ENCODE measurements at places on chromosomes 3 and 15. TPM values are rescaled to one million over a fixed set of nuclear protein-coding genes. Genes with fewer than 3 reads are reported as not detected.

GRCh38 chr3:9875448-9875847, 4.6 kb downstream of the CIDEC start:
- no peak for DNase-seq

GRCh38 chr3:48433472-48434118, 3.7 kb upstream of the PLXNB1 start:
- peak; percentile 26 for DNase-seq

GRCh38 chr3:17232442-17232841, 347.7 kb downstream of the PLCL2 start:
- DNase-seq = no peak

DNA sequence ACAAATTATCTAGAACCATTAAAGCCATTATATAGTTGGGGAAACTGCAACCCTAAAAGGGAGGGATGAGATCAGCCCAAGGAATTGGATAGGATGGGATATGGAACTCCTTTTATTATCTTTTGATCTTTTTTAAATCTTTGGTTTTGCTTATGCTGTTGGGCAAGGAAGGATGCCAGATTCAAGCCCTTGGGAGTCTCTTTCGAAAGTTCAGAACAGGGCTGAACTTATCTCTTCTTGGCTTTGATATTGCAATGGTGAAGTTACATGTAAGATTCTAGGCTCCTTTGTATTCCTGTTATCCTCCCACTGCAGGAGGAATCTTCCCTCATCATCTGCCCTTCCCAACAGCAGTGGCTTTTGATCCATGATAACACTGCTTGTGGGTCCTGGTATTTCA, 10.0 kb upstream of the SLC22A13 start:
- no peak for DNase-seq

DNA sequence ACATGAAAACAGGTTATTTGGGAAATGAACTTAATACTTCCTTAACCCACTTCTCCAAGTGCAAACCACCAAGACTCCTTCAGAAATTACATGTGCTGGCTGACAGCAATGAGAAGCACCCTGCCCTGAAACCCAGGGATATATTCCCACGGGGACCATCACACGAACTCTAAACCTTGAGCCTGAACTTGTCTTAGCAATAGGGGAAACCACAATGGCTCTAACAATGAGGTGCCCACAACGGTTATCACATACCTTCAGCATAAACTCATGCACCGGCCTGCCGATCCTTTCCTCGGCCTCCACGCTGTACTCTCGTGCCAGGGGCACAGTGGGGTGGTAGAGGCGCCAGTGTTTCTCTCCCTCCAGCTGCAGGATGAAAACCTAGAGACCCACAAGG, 13.4 kb downstream of the RIOX2 start:
- no peak for DNase-seq

DNA sequence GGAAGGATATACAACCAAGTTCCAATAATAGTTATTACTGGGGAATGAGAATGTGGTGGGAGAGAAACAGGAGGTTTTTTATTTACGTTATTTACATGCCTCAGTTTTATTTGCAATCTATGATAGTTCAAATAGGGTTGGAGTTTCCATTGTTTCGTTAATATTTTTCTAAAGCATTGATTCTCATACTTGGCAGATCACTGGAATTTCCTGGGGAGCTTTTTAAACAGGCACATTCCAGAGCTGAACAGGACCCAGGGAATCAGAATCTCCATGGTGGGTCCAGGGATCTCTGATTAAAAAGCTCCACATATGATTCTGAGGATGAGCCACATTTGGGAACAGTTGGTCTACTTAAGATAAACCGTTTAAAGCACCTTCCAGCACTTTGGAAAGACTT, 123.9 kb downstream of the IL20RB start:
- DNase-seq = no peak

DNA sequence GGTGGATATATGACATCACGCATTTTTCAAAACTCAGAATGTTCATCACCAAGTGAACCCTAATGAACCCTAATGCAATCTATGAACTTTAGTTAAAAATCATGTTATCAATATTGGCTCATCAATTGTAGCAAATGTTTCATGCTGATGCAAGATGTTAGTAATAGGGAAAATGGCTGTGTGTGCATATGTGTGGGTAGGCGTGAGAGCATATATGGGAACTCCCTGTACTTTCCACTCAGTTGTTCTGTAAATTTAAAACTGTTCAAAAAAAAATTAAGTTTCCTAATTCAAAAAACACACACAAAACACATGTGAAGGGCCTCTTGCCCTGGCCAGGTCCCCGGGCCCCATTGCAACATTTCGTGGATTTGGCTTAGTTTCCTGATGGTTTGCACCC, 89.7 kb upstream of the PROK2 start:
- DNase-seq = no peak

- peak; percentile 54 for DNase-seq
Observed at GRCh38 chr3:58008141-58009025, at the start of gene FLNB. Gene FLNB, plus strand, starts transcription at chr3:58008422. Its CDS starts 143 bp downstream, at chr3:58008565.

DNA sequence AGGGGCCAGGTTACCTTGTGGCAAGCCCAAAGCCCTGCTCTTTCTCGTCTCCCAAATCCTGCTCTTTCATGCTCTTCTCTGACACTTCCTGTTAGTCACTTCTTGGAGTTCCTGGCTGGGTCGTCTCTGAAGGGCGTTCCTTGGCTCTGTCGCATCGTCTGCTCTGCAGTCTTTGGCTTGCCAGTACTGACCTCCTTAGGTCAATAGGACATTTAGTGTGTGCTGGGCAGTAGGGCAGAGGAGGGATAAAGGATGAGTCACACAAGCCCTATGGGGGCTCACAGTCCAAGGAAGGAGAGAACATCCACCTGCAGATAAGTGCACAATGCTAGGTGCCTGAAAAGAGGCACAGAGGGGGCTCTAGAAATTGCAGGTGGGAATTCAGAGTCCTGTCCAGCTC, 87.5 kb downstream of the FAM43A start:
- DNase-seq = no peak

DNA sequence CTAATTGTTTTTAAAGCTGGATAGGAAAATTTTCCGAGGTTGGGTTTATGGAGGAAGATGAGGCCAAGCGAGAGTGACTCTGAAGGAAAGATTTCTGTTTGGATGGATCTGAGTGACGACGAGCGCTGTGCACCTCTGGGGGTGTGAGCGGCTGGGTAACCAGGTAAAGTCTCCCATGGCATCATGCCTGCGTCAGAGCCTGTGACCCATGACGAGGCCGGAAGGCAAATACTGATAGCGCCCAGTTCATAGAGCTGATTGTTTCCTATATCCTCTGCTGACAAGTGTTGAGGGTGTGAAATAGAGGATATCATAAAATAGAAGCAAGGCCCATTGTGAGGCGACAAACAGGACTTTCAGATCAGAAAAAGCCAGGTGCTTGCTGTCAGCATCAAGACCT, 33.7 kb upstream of the MAGEF1 start:
- DNase-seq = no peak

DNA sequence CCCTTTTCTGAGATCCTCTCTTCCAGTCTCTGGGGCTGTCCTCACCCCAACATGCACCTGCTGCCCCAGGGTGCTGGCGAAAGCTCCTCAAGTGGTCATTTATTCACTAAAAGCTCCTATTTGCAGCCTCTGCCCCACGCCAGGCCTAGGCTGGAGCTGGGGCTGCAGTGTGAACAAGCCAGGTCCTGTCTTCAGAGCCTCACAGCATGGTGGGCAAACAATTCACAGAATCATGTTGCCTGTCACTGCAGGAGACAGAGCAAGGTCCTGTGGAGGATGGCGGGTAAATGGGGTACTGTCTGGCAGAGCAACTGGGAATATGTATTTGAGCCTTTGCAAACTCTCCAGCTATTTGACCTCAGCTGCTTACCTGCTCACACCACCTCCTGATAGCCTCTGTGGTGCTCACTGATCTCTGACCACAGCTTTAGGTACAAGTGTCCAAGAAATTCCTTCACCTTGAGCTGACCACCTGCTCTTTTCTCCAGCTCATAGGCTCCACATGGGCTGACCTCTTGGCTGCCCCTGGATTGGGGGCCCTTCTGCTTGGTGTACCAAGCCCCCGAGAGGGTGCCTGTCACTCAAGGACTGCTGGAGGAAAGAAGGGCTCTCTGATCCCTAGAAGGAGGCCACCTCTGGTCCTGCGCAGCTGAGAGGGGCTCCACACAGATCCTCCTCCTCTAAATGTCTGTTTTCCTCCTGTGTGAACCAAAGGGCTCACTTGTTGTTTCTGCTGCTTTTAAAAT, 35.6 kb downstream of the AMOTL2 start:
- DNase-seq = no peak

- no peak for DNase-seq
Observed at GRCh38 chr3:46604127-46604526, 8.2 kb upstream of the FAM240A start.

DNA sequence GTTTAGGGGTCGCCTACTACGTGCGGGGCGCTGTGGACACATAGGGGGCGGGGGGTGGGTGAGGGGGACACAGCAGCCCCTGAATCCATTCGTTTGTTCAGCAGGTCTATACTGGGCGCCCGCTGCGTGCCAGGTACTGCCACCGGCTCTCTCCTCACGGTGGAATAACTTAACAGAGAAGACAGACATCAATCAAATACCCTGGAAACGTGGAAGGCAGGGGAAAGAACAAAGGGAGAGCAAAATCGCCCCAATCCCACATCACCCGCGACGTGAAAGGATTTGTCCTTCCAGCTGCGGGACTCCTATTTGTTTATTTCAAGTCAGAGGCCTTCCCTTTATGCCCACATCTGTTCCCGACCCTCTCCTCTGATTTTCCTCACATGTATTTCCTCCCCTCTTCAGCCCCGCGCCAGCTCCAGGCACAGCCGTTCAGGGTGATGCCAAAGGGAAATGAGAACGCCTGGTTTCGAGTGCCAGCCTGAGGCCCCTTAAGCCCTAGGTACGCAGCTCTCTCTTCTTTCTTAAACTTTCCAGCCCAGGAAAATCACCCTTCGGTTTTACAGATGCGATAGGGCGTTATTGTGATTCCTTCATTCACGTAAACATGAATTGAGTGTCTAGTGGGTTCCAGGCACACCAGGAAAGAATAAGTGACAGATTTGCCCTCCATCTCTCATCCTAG, 726 bp upstream of the PROK2 start:
- no peak for DNase-seq

DNA sequence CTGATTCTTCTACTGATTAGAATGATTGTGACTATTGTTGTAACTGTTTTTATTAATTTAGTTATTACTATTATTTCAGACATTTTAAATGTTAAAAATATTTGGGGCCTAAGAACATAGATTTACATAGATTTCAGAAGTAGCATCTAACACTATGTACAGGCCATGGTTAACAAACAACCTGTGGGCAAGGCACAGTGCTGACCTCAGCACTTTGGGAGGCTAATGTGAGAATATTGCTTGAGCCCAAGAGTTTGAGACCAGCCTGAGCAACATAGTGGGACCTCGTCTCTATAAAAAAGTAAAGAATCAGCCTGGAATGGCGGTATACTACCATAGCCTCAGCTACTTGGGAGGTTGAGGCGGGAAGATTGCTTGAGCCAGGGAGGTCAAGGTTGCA, 69.1 kb upstream of the CNTN4 start:
- no peak for DNase-seq

GRCh38 chr3:85780806-85781205, 822.0 kb downstream of the CADM2 start:
- DNase-seq = no peak

GRCh38 chr15:81384891-81385720, 11.1 kb upstream of the TMC3 start:
- no peak for DNase-seq

- no peak for DNase-seq
Observed at GRCh38 chr3:184315543-184315867, 1.1 kb downstream of the EIF4G1 start.

DNA sequence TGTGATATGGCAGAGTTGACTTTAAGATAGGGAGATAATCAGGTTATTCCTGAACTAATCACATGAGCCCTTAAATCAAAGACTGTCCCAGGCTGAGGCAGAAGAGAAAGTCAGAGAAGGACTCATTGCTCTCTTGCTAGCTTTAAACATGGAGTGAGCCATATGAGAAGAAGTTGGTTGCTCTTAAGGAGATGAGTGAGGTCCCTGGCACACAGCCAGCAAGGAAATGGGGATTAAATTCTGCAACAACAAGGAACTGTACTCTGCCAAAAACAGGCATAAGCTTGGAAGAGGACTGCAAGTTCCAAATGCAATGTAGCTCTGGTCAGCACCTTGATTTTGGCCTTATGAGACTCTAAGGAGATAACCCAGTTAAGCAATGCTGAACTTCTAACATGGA, 457.0 kb downstream of the PLOD2 start:
- no peak for DNase-seq

DNA sequence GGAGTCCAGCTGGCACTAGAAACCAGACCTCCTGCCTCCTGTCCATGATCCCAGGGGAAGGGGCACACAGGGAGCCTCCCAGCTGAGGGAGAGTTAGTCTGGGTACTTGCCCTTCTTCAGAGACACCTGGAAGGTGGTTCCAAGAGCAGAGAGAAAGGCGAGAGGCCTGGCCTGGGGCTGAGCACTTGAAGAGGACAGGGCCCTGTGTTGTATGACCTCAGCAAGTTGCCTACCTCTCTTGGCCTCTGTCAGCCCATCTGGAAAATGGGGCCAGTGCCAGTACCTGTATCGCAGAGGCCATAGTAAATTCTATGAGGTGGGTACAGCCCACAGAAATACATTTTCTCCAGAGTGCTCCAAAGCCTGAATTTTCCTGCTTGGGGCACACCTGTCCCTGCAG, 19.5 kb downstream of the PTH1R start:
- no peak for DNase-seq

DNA sequence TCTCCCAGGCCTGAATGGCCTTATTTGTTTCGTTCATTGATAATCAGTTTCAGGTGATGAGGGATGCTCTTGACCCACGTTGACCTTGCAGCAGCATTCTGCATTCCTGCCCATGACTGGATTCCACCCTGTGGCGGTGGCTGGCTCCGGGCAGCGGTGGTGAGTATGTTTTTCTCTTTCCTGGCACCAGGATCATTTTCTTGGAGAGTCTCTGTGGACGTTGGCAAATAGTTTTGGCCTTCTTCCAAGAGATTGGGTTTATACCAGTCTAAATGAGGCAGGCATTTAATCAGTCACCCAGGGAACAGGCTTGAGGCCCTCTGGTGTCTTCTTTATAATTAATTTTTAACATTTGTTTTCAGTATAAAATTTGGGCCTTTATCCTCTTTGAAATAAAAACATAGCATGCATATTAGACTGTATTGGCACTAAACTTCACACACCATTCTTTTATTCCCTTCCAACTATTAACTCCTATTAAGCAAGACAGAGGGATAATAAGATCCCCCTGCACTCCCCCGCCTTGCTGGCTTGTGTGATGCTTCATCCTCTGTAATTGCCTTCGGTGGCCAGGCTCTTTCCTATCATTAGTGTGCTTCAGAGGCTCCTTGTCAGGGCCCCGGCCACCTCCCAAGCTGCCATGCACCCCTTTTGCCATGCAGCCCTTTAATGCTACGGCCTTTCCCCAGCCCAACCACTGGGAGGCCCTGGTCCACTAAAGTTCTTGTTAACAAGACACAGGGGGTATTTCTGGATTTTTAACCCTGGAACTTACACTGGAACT, 176.2 kb upstream of the TOPAZ1 start:
- no peak for DNase-seq

- DNase-seq = no peak
Observed at GRCh38 chr3:185508335-185508991, 9.6 kb upstream of the TMEM41A start.

- DNase-seq = peak; percentile 73
Observed at GRCh38 chr3:99842826-99843589, 25.3 kb downstream of the CMSS1 start.

- peak; percentile 87 for DNase-seq
Observed at GRCh38 chr3:43759297-43759782, 68.6 kb downstream of the ABHD5 start.

Gene GXYLT2
- 11.4 TPM for total RNA-seq

Gene EFHB
- total RNA-seq = under 0.01 TPM

Gene SAMMSON
- total RNA-seq = not detected

Gene TGFBR2
- total RNA-seq = 89.7 TPM

Gene TM4SF18
- total RNA-seq = under 0.01 TPM

Gene IMPG2
- 0.18 TPM for total RNA-seq

Gene SERINC4
- total RNA-seq = not detected

Gene KIF15
- 10.8 TPM for total RNA-seq

Measured in IMR-90 (cell line).